ENCODE measurements at places on chromosomes 2 and 18.

DNA sequence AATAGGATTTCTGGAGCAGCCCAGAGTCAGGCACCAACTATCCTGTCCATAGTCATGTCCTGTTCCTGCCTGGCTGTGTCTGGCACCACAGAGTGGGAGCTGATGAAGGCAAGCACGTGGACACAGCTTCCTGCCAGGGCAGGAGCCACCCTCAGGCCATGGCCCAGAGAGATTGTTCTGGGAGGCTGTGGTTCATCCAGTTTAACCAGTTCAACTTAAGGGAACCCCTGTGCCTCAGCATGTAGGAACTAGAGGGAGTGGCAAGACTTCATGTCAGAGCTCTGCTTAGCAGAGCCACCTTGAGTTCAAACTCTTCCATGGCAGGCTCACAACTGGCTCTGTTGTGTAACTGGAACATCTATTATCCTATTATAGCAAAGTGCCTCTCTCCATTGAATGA lies 73.2 kb upstream of the NCKAP5 start:
- no peak for DNase-seq

DNA sequence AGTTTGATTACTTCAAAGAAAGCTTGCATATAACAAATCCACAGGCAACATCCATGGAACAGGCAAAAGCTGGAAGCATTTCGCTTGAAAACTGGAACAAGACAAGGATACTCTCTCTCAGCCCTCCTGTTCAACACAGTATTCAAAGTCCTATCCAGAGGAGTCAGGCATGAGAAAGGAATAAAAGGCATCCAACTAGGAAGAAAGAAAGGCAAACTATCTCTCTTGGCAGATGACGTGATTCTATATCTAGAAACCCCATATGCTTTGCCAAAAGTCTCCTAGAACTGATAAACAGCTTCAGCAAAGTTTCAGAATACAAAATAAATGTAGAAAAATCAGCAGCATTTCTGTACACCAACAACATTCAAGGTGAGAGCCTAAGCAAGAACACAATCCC lies 34.1 kb upstream of the MC4R start:
- no peak for DNase-seq

GRCh38 chr2:173959909-173960308 lies 5.3 kb downstream of the SP3 start:
- no peak for DNase-seq

DNA sequence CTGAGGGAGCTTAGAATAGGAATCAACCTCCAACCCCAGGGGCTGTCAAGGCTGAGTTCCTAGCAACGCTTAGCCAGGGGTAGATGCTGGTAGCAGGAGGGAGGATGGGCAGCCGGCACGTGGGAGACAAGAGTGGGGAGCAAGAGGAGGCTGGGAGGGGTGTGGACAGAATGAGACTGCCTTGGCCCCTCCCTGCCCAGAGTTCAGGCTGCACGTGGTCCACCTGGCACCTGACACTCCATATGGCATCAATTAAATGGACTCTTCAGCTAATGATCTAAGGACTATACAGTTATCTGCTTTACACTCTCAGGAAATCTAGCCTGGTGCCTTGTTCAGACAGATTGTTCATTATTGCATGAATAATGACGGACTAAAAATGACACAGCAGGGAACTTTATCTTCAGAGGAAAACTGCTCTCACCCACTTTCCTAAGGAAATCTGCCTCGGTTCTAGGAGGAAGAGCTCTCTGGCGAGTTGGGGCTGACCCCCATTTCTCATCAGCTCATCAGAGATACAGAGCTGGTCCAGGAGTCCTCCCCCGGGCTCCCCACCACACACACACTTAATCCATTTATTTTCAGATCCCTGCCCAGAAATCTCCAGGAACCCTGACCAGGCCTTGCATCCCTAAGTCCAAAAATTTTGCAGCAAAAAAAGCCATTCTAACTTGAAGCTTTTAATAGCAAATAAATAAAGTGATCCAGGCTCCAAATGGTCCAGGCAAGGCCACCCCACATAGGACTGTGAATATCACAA lies 102.1 kb upstream of the CDC42EP3 start:
- no peak for DNase-seq

DNA sequence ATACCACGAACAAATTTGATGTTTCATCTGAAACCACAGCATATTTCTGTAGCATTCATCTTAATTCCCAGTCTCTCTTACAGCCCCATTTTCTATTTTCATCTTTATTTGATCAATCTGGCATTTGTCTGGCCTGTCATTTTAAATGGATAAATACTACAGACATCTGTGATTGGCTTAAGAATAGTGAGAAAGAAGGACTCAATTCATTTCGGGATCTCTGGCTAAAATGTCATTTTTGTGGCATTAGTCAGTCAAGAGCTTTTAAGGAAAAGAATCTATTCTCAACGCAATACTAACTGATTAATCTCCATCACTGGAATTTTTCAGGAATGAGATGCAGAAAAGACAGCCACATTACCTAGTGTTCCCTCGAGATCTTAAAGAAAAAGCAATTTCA lies 585.9 kb downstream of the IRS1 start:
- no peak for DNase-seq

DNA sequence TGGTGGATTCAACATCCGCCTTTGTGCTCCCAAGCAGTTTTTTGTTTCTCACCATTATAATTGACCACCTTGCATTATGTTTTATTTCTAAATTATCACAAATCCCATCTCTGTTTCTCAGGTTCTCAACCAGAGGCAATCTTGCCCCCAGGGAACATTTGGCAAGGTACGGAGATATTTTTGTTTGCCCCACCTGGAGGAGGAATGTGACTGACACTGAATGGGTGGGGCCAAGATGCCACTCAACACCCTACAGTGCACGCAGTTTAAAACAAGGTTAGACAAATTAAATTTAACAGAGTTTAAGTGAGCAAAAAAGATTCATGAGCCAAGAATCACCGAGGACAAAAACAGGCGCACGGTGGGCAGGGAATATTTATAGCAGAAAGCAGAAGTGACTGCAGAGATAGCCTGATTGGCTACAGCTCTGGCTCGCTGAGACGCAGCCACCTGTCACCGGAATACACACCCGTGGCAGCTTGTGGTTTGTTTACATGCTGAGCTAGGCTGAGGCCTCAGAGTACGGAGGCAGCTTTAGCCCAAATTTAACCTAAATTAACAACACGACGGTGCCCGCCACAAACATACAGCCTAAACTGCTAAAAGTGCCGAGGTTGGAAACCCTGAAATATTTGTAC lies 150.0 kb upstream of the ALKAL2 start:
- peak; percentile 57 for DNase-seq
